ENCODE measurements at places on chromosomes 12 and 14.

- DNase-seq, result no peak
These were observed 15.3 kb upstream of the DGLUCY start for GRCh38 chr14:91098591-91098990.

GRCh38 chr12:98999559-98999958 is 354.5 kb downstream of the APAF1 start:
- DNase-seq, result no peak

DNA sequence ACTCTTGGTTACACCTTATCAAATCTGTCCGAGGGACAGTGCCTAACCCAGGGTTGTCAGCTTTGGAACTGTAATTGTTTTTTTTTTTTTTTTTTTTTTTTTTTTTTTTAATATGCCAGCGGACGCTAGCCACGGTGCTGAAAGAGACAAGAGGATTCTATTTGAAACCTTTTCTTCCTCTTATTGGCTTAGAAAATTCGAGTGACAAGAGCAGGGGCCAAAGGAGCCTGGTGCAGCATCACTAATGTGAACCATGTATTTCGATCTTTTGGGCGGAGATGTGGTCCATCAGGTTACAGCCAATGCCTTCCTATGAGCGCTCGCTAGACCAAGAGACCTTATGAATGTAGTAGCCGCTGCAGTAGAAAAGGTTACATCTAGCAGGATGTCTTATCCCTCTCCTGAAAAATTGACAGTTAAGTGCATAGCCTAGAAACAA is 922 bp downstream of the PTPRR start:
- DNase-seq, result no peak

- DNase-seq, result no peak
These were observed 25.2 kb downstream of the PMCH start for GRCh38 chr12:102172436-102172835.

- DNase-seq, result no peak
These were observed 1.8 kb downstream of the CTSG start for GRCh38 chr14:24574206-24574774.

DNA sequence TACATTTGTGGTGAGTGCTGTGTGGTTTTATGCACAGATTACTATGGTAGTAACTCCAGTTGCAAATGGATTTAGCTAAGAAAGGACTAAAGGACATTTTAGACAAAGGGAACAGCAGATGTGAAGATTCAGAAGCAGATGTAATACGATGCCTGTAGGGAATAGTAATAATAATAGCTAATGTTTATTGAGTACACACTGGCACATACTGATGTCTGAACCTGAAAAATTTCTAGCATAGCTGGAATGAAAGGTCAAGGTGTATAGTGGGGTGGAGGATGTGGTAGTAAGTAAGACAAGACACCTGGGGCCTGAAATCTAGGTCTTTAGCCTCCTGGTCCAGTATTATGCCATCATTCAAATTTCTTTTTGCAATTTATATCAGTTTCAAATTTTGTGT is 54.3 kb upstream of the LRTM2 start:
- DNase-seq, result no peak

GRCh38 chr12:59980476-59980875 is 384.6 kb downstream of the SLC16A7 start:
- DNase-seq, result no peak

DNA sequence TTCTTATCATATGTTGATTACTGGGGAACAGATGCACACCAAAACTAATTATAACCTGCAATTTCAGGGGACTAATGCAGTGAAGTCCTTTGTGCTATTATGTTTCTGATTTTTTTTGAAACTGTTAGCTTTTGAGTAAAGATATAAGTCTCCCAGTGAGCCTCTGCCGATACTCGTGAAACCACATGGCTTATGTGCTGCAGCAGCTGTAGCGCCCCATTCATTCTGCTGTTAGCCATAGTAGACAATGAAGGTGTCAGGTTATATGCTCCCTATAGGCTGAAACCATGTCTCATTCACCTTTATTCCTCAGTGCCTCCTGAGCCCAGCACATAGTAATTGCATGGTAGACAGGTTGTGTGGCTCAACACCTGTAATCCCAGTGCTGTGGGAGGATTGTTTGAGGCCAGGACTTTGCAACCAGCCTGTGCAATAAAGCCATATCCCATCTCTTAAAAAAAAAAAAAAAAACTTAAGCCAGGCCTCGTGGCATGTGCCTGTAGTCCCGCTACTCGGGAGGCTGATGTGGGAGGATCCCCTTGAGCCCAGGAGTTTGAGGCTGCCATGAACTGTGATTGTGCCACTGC is 25.0 kb downstream of the GOLGA5 start:
- DNase-seq, result no peak

- DNase-seq, result no peak
These were observed 55.3 kb downstream of the CLMN start for GRCh38 chr14:95264271-95264973.

- peak; percentile 29 for DNase-seq
These were observed 89.3 kb downstream of the OSBPL8 start for GRCh38 chr12:76470028-76470939.

DNA sequence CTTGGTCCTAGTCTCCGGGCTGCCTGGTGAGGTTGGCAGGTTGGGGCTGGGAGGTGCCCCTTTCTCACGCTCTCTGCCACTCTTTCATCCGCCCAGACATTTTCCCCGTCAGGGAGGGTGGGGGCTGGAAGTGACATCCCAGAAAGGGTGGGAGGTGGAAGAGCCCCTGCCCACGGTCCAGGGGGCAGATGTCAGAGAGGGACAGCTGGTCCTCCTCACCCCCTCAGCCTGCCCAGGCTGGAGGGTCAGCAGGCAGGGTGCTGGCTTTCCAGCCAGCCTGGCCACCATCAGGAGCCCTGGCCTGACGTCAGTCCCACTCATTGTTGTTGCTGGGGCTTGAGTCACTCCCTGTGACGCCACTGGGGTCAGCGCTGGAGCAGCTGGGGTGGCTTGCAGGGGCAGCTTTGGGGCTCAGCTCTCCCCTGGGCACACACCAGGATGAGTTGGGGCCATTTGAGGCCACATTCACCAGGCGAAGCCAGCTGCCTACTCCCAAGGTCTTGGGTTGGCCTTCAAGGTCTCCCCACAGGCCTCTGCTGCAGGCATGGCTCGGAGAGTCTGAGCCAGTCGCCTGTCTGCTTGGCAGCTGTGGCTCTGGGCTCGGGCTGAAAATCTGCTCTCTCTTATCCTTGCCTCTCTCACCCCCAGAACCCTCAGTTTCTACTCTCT is 5.7 kb upstream of the ATG101 start:
- DNase-seq, result no peak
